Activated CD4-positive, alpha-beta memory T cell treated with anti-CD3 and anti-CD28 coated beads, Interleukin-2, amount 10 ng/mL, durations not matched to agents 7 days and 5 days (primary cell): ENCODE measurements at places on chromosomes 2 and 18.

GRCh38 chr2:98485453-98485755, 40.7 kb downstream of the INPP4A start:
- no peak for DNase-seq

DNA sequence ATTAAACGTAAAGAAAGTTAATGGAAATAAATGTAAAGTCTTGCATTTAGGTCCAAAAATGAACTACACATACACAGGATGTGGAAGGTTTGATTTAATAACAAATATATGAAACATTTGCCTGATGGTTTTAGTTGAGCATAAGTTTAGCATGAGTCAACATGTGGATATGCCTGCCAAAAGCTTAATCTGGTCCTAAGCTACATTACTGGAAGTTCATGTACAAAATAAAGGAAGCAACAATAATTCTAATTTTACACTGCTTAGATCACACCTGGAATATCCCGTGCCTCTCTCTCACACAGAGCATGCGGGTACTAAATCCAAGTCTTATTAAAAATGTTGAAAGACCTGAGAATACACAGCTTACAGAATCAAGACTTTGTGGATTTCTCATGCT, 276.5 kb upstream of the NRP2 start:
- no peak for DNase-seq

DNA sequence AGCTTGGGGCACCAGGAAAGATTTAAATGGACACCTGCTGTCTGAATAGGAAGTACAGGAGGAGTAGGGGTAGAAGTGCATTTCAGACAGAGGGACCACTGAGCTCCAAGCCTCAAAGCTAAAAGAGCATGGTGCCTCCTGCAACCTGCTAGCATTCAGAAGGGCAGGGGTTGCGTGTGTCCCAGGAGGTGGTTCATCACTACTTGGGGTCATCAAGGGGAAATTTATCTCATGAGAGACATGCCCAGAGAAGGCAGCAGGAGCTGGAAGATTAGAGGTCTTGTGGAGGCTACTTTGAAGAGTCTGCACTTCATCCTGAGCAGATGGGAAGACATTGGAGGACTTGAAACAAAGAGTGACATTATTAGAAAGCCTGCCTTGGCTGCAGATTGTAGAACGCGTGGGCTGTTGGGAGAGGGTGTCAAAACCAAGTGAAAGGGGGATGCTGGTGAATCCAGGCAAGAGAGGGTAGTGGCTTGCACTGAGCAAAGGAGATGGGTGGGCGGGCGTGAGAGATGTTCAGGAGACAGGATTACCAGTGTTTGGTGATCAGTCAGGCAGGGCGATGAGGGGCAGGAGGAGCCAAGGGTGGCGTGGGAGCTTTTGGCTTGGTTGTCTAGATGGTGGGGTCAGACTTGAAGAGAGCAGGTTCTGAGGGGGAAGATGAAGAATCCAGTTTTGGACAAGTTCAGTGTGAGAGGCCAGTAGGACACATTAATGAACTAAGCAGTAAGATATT, 154.0 kb downstream of the DYSF start:
- no peak for DNase-seq

- no peak for DNase-seq
Measured at GRCh38 chr2:120646994-120647393, 88.7 kb upstream of the GLI2 start.

DNA sequence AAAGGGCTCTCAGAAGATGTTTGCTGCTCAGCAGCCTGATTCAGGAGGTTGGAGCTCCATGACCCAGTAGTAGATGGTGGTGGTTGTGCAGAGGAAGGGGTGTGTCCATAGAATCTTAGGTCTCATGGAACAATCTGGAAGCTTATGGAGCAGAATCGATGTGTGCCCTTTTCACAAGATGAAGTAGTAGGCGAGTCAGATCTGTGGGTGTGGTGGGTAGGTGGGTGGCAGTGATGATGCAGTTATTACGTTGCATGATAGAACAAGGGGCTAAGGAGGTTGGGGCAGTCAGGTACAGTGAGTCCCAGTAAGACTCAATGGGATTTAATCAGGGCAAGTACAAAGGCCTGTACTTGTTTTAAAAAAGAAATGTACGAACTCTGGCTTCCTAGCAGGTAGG, 9.1 kb downstream of the TET3 start:
- DNase-seq, result no peak
